ENCODE measurements at places on chromosomes 7 and 10.
A peak's percentile ranks its signal among the peaks of the same experiment; 100 is the strongest.

GRCh38 chr10:13851906-13852305 is 265.1 kb downstream of the PRPF18 start:
- no peak for DNase-seq

DNA sequence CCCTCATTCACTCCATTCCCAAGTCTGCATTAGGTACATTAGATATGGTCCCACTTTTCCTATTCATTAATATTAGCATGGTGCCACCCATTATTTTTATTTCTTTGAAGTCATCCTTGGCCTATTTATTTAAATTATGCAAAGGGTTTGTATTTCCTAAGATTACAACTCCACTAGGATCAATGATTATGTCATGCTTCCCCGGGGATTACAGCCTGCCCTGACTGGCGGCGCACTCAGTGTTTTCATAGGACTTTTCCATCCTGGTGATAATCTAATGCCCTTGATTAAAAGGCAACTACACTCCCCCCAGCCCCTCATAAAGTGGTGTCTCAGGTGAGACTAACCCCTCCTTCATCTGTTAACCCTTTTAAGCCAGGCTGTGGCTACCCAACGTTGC is 187.2 kb downstream of the POU6F2 start:
- no peak for DNase-seq

DNA sequence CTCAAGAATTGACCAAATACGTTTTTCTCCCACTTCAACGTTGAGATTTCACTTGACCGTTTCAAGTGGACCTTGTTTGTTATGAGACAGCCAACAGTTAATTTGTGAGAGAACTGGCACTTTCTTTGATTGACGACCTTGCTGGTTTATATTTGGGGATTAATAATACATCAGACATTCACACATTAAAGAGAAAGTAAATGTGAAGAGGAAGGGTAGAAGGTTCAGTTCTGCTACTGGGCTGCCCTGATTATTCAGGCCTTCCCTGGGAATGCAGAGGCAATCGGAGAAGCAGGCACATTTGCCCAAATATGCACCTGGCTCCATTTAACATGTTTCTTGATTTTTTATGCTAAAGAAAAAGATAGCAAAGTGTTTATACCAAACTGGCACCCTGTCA is 114.1 kb downstream of the POU6F2 start:
- no peak for DNase-seq

GRCh38 chr10:16989826-16990293 is 139.8 kb downstream of the CUBN start:
- no peak for DNase-seq

DNA sequence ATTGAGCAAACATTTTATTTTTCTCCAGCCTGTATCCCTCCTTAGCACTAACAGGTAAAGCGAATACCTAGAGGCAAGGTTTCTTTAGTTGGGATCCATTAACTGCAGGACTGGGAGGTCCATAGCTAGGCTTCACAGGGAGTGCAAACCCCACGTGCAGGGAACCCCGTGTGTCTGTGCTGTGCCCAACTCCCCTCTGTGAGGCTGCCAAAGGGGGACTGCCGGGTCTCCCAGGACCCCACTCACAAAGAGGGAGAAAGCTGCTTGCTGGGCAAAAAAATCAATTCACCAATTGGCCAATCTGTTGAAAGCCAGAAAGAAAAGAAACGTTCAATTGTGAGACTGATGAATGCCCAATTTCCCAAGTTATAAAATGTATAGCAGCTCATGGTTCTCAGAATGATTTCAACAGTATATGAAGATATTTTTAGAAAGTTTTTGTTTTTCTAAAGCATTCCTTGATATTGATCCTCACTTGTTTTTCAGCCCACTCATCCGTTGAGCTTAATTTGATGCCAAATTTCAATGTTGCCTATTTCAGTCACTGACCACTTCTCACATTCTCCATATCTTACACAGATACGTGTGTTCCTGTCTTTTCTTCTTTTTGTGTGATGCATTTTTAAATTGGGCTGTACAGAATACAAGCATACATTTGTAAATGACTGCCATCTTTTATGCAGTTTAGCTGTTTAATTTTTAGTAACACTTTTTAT is 202.7 kb upstream of the PRSS58 start:
- DNase-seq = no peak

DNA sequence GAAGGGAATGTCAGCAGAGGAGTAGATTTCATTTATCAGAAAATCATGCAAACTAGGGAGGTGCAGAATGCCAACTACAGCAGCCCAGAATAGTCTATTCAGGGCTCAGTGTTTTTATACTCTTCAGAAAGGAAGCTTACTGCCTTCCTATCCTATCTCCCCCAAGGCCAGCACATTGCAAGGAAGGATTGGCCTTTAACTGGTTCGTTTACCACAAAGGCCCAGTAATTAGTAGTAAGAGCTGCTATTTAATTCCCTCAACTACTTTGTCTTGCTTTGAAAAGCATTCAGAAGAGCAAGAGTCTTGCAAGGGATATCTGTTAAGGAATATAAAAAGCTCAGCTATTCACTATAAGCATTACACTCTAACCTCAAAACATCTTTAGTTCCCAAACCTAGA is 86.4 kb upstream of the RNF148 start:
- DNase-seq = no peak

GRCh38 chr10:99531026-99531695 is 1.6 kb upstream of the NKX2-3 start:
- DNase-seq = no peak

DNA sequence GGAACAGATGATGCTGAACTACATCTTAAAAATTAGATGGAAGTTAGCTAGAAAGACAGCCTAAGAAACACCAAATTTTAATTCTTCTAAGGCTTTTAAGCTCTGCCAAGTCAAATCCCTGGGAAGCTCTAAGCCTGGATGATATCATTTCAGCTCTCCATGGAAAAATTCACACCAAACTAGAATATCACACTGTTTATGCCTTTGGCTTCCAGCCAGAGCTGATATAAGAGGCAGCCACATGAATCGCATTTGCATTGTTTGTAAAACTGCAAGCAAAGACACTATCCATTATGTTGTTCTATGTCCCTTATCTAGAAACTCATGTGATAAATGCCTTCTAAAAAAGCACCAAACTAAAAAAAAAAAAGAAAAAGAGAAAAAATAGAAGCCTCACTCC is 430.4 kb downstream of the GRID1 start:
- DNase-seq = no peak

- no peak for DNase-seq
Measured at GRCh38 chr7:1323178-1324027, 90.7 kb downstream of the UNCX start.

- no peak for DNase-seq
Measured at GRCh38 chr7:37081436-37081835, 357.1 kb upstream of the AOAH start.

GRCh38 chr7:159046300-159046699 is 98.4 kb downstream of the VIPR2 start:
- no peak for DNase-seq

DNA sequence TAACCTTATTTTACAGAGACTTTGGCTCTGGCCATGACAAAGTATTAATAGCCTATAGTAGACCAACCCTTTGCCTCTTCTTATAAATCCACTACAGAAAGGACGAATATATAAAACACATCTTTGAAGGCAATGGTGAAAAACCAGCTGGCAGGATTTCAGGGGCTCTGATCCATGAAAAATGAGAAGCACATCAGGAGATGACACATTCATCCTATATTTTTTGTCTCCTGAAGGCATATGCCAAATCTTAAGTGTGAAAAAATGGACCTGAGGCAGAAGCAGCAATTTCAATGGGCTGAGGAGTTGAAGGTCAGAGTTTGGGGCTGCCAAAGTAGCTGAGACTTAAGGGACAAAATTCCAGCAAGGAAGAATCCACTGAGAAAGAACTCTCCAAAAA is 14.4 kb downstream of the RNF216 start:
- no peak for DNase-seq

GRCh38 chr7:63037242-63037641 is 961.4 kb upstream of the ZNF722 start:
- no peak for DNase-seq

- no peak for DNase-seq
Measured at GRCh38 chr10:96338279-96338925, 20.4 kb downstream of the OPALIN start.

GRCh38 chr10:14967897-14968296 is 8.7 kb downstream of the MEIG1 start:
- DNase-seq = no peak

GRCh38 chr10:121655254-121656144 is 57.3 kb upstream of the FGFR2 start:
- no peak for DNase-seq

GRCh38 chr10:7707102-7707501 is 4.0 kb downstream of the ITIH2 start:
- no peak for DNase-seq

- peak; percentile 36 for DNase-seq
Measured at GRCh38 chr10:6498771-6499170, 81.3 kb downstream of the PRKCQ start.

DNA sequence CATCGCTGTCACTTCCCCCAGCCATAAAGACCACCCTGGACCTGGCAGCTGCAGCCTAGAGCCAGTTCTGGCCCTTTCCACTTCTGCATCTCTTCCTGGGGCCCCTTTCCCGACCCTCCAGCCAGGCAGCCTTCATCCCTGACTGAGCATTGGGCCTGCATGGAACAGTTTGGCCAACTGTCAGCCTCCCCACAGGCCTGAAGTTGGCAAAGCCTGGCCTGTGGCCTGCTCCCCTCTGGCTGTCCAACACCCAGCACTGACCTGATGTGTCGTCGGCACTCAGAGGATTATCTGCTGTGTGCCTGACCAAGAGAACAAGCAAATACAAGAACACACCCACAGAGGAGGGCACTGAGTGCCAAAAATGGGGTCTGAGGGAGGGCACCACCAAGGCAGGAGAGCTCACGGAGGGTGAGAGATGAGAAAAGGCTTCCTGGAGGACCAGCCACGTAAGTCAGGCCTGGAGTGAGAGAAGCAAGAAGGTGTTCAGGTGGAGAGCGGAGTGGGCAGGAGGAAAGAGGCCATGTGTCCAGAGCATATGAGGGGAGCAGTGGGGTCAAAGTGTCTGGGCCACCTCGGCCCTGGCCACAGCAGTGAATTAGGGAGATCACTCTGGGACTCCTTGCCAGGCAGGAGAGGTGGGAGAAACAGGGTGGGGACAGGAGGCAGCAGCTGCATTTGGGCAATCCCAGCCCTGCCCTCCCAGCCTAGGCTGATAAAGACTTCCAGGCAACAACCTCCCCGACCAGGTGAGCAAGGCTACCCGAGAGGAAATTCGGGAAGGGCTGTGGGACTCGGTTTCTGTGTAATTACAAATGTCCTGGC is 4.5 kb downstream of the GPRIN2 start:
- no peak for DNase-seq

- DNase-seq = no peak
Measured at GRCh38 chr10:63558132-63558784, 37.1 kb downstream of the REEP3 start.

DNA sequence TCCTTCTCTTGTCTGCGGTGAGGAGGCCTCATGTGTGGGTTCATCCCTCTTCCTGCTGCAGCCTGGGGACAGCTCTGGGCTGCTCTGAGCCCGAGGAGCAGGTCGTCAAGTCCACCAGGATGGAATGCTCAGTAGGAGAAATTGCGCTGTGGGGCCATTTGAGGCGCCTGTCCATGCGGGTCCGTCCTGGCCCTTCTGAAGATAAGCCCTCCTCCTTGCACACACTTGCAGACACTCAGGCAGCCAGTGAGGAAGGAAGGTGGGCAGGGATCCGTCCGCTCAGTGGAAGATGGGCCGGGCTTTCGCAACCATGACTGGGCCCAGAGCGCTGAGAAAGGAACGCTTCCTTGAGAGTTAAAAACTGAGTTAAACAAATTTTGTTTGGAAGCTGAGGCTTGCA is 356.8 kb downstream of the GLRX3 start:
- DNase-seq = no peak

- no peak for DNase-seq
Measured at GRCh38 chr10:111984057-111984456, 199.5 kb downstream of the GPAM start.

GRCh38 chr7:101538596-101539459 is 90.3 kb downstream of the MYL10 start:
- peak; percentile 42 for DNase-seq

GRCh38 chr7:40192036-40192435 is 57.2 kb downstream of the SUGCT start:
- DNase-seq = no peak

DNA sequence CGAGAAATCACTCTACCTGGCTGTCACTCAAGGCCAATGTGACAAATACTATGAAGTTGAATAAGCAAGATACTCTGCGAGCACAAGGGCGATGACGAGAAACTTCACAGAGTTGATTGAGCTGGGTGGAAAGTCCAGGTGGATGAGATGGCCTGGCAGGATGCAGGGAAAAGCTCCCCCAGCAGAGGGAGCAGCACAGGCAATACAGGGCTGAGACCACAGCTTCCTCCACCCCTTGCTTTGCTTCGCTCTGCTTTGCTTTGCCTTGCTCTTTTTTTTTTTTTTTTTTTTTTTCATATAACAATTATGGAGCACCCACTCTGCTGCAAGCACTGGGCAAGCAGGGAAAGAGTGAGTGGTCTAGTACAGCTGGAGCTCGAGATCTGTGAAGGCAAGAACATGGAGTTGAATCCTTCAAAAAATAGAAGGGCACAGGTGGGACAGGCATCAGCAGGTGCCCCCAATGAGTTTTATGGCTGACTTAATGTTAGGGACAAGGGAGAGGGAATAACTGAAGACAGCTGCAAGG is 88.3 kb downstream of the CABCOCO1 start:
- DNase-seq = peak; percentile 53

- DNase-seq = no peak
Measured at GRCh38 chr10:69757553-69758309, 44.0 kb upstream of the COL13A1 start.

DNA sequence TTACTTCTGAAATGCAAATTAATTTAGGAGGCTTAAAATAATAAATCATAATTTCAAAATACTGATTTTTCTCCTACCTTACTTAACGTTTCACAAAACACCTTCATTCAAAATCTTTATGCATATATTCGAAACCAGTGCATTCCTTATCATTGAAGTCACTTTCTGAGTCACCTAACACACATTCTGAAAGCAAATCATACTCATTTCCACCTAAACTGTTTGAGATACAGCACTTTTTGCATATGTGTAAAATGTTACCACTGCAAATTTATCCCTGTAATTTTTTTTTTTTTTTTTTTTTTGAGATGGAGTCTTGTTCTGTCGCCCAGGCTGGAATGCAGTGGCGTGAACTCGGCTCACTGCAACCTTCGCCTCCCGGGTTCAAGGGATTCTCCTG is 15.7 kb downstream of the PPP3CB start:
- no peak for DNase-seq

GRCh38 chr10:88066319-88066718 is 202.9 kb downstream of the PTEN start:
- DNase-seq = no peak

GRCh38 chr10:11603741-11604140 is 7.7 kb downstream of the USP6NL start:
- DNase-seq = no peak
